Spleen (tissue), 13 donors: ENCODE measurements at places on chromosomes 12 and 14. TPM values are rescaled to one million over a fixed set of nuclear protein-coding genes. Genes with fewer than 3 reads are reported as not detected.

DNA sequence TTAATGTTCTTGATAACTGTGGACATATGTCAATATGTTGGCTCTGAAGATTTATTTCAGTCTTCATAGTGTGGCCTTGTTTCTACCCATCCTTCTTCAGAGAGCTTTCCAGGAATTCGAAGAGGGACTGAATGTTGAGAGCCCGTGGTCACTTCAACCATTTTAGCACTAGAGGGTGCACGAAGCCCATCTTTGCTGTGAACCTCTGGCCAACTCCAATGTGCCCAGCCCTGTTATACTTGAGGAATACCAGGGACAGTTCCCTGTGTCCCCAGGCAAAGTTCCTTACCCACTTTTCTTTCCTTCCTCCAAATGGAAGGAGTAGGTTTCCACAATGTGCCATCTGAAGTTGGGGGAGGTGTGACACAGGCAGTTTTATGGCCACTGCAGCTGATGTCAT lies 603.5 kb downstream of the RPL10L start:
- DNase-seq: no peak
- H3K4me1 ChIP-seq: no peaks in the 10 kb centered on the region
- no peaks in the 10 kb centered on the region for H3K36me3 ChIP-seq
- no peak overlapping the region for H3K4me3 ChIP-seq
- H3K27me3 ChIP-seq: no peaks in the 10 kb centered on the region

GRCh38 chr12:53492188-53492587 lies 7.1 kb downstream of the MAP3K12 start:
- DNase-seq: no peak
- H3K4me1 ChIP-seq: peaks cover 23% of the 10 kb centered on the region
- H3K27me3 ChIP-seq: no peaks in the 10 kb centered on the region

DNA sequence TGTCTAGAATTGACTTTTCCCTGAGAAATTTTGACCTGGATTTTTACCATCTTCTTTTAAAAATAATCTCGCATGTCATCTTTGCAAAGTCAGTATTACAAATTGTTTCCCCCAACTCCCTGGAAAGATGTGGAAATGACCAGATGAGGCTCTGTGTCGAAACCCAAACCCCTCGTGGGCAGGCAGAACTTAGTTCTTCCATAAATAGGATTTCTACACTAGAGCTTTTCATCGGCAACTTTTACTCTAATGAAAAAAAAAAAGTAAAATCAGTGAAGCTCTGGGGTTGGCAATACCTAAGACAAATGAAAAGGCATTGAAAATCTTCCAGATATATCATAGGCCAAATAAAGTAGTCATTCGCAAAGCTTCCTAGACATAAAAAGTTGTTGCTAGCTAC lies 17.0 kb downstream of the SSPN start:
- H3K36me3 ChIP-seq: no peaks in the 10 kb centered on the region
- no peaks in the 10 kb centered on the region for H3K27me3 ChIP-seq
- H3K27ac ChIP-seq: no peak overlapping the region
- no peaks in the 10 kb centered on the region for H3K4me1 ChIP-seq

DNA sequence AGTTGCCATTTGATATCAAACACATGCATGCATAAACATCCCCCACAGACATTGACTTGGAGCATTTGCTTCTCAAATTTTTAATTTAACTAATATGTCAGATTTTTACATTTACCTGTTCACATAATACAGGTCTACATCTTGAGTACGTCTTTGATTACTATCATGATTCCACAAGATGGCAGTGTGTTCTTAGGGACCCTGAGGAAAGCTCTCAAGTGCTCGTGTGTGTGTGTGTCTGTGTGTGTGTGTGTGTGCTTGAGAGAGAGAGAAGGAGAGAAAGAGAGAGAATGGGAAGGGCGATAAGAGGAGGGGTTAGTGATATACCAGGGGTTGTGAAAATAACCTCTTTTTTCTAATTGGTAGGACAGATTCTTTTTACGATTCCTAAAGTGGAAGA lies 167.1 kb upstream of the OR4E1 start:
- no peaks in the 10 kb centered on the region for H3K36me3 ChIP-seq
- no peaks in the 10 kb centered on the region for H3K4me1 ChIP-seq
- DNase-seq: no peak
- H3K27me3 ChIP-seq: no peaks in the 10 kb centered on the region
- no peak overlapping the region for H3K4me3 ChIP-seq

- no peaks in the 10 kb centered on the region for H3K4me1 ChIP-seq
- DNase-seq: no peak
- no peak overlapping the region for H3K4me3 ChIP-seq
Observed at GRCh38 chr12:98721204-98721702, 76.2 kb downstream of the APAF1 start.

KLHL33 gene
- polyA plus RNA-seq: 0.54 TPM

GRCh38 chr14:93017301-93017797 lies 94.4 kb downstream of the CHGA start:
- peaks cover 33% of the 10 kb centered on the region for H3K4me1 ChIP-seq
- DNase-seq: peak; percentile 75
- H3K4me3 ChIP-seq: no peak overlapping the region
- H3K36me3 ChIP-seq: no peaks in the 10 kb centered on the region
- H3K27ac ChIP-seq: peak overlapping the region; percentile 31

DBX2 gene
- polyA plus RNA-seq: not detected

DNA sequence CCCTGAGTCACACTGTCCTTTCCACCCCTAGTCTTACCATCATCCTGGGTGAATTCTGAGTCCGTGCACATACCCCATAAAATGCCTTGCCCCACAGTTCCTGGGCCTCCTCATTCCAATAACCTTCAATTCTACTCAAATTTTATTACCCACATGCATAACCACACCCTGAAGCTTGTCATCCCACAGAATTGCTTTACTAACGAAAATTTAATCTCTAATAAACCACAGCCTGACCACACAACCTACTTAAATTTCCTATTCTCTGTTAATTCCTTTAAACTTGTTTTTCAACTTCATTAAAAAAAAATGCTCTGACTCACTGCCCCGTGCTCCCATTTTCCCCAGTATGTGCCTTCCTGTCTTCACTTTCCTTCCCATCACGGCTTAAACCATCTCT lies 205.9 kb downstream of the PHLDA1 start:
- H3K36me3 ChIP-seq: no peaks in the 10 kb centered on the region
- no peak overlapping the region for H3K27ac ChIP-seq
- DNase-seq: no peak
- no peaks in the 10 kb centered on the region for H3K4me1 ChIP-seq
- no peaks in the 10 kb centered on the region for H3K27me3 ChIP-seq
- H3K4me3 ChIP-seq: no peak overlapping the region

DNA sequence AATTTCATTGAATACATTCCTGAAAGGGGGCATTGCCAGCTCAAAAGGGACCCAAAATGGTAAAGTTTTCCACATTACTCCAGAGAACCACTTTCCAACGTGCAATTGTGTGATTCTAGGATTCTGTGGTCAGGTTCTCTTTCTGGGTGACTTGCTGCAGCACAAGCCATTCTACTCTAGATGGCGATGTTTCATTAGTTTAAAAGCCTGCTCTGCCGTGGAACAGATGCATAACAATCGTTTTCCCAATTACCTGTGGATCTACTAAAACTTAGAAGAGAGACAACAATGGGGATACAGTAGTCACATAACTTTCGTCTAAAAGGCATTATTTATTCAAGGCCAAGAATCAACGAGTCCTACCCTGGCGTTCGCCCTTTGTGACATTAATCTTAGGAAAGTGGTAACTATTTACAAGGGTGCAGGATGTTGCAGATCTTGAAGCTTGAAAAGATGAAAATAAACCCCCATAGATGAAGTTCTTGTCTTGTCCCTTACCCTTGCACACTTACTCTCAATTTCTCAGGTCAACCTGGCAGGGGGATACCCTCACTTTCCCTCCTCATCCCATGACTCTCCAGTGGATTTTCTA lies 400.9 kb downstream of the SNAPC1 start:
- no peaks in the 10 kb centered on the region for H3K4me1 ChIP-seq
- H3K4me3 ChIP-seq: no peak overlapping the region
- no peaks in the 10 kb centered on the region for H3K36me3 ChIP-seq
- H3K27ac ChIP-seq: no peak overlapping the region
- H3K27me3 ChIP-seq: peaks cover 4% of the 10 kb centered on the region
- no peak for DNase-seq

- H3K36me3 ChIP-seq: no peaks in the 10 kb centered on the region
- H3K4me3 ChIP-seq: no peak overlapping the region
Observed at GRCh38 chr12:103855036-103855712, 14.1 kb upstream of the NT5DC3 start.

- no peak for DNase-seq
- peaks cover 61% of the 10 kb centered on the region for H3K4me1 ChIP-seq
- peaks cover 5% of the 10 kb centered on the region for H3K36me3 ChIP-seq
- H3K27ac ChIP-seq: peak overlapping the region; percentile 87
Observed at GRCh38 chr12:54299515-54300224, 1.1 kb downstream of the NFE2 start.

LBHD2 gene
- polyA plus RNA-seq: 0.55 TPM

B3GNT4 gene
- 0.42 TPM for polyA plus RNA-seq
